Dermis blood vessel endothelial cell (primary cell): ENCODE measurements at places on chromosomes 12 and 14.

- no peak for DNase-seq
Measured at GRCh38 chr14:93319494-93319893, 13.3 kb downstream of the BTBD7 start.

GRCh38 chr12:25677232-25677937 is 124.3 kb upstream of the LMNTD1 start:
- no peak for DNase-seq

DNA sequence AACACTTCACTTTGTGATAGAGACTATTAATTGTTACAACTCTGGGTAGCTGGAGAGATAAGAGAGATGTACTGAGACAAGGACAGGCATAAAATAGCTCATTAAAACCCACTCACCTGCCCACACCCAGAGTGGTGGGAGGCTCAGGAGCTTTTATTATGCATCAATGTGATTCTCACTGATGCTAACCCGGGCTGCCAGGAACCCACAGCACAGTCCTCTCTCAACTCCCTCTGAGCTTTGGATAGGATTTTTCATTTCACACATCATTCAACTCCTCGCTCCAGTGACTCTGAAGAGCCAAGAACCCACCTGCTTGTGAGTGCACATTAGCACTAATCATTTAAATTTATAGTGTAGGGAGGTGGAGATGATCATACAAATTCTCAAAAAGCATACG is 827.9 kb downstream of the FLRT2 start:
- DNase-seq: no peak

GRCh38 chr12:2117541-2117940 is 64.8 kb downstream of the CACNA1C start:
- no peak for DNase-seq

DNA sequence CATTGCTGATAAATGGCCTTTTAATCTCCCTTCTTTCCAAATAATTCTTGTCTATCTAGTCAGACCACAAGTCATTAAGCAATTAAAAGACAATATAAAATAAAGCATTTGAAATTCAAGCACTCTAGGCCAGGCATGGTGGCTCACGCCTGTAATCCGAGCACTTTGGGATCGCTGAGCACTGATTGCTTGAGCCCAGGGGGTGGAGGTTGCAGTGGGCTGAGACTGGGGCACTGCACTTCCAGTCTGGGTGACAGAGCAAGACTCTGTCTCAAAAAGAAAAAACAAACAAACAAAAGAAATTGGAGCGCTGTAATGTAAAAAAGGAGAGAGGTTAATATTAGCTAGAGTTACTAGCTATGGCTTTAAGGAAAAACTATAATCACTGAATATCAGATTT is 30.5 kb upstream of the CSRP2 start:
- DNase-seq: no peak

DNA sequence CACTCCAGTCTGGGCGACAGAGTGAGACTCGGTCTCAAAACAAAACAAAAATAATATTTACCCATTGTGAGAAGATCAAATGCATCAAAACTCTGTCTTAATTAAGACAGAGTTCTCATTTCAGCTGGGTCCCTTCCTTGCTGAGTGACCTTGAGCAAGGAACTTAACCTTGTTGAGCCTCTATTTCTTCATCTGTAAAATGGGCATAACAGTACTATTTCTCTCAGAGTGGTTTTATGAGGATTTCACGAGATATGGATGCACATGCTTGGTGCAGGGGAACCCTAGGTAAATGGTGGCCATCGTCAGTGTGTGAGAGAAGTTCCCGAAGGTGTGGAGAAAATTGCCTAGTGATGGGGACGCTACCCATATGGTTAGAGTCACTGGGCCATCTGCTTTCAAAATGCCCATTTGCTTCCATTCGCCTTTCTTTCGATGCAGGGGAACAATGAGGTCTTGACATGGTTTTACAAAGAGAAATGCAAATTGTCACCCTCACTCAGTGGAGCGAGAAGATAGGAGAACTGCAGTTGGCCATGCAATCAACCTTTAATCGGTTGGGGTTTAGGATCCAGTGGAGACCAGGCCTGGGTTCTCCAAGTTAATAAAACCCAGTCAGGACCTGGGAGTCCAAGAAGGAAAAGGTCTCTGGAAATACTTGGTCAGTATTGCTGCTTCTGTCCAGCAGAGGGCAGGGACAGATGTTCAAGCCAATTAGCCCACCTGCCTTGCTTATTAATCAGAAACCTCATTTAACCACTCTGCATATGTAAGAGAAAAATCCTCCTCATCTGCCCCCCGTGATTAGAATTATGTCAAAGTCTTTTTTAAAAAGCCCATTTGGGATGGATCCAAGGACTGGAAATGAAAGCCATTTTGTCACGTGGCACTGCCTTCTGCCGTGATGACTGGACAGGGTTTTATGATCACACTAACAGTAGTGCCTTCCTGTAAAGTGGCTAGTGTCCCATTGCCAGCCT is 37.2 kb downstream of the CFAP251 start:
- DNase-seq: peak; percentile 66

GRCh38 chr14:101977311-101978071 is 13.1 kb downstream of the DYNC1H1 start:
- no peak for DNase-seq

GRCh38 chr14:34643361-34643760 is 13.4 kb upstream of the SNX6 start:
- no peak for DNase-seq

- peak; percentile 57 for DNase-seq
Measured at GRCh38 chr12:94458877-94459727, 565 bp downstream of the CEP83 start.

GRCh38 chr12:6315184-6315583 is 4.7 kb downstream of the PLEKHG6 start:
- DNase-seq: no peak

- DNase-seq: no peak
Measured at GRCh38 chr14:103541709-103542604, 13.0 kb downstream of the TRMT61A start.

DNA sequence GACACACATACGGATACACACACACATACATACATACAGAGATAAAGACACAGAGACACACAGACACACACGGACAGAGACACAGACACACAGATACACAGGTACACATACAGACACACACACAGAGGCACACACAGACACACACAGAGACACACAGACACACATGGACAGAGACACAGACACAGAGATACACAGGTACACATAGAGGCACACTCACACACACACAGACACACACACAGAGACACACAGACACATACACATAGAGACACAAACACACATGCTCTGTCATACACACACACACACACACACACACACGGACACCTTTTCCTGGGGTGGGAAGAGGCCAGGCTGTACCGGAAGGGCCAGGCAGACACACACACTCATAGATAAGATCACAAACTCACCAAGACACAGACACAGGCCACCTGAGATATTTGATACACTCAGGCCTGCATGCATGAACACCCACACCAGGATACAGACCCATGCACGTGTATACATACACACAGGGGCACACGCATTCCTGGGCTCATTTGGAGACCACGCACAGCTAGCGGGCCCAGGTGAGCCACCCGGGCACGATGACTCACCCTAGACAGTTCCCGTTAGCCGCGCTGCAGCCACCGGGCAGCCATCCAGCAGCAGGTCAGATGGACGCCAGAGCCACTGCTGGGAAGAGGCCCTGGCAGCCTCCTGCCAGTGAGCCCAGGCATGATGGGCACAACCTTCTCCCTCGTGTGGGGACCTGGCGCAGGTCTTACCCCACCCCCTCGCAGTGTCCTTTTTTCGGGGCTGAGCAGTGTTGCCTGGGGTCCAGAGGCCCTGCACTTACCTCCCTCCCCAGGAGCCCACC is 1.8 kb upstream of the AHNAK2 start:
- DNase-seq: peak; percentile 71

DNA sequence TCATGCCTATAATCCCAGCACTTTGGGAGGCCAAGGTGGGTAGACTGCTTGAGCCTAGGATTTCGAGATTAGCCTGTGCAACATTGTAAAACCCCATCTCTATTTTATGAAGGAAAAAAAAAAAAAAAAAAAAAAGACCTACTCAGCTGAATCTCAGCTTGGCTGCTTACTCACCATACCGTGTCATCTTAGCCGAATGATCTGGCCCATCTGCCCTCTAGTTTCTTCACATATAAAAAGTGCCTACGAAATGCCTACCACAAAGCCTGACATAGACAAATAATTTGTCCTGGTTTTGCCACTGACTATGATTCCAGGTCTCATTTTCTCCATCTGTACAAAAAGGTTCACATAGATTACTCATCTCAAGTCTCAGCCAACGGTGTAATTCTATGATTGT is 10.1 kb downstream of the DIABLO start:
- no peak for DNase-seq

GRCh38 chr12:65125975-65126374 is 4.9 kb upstream of the WIF1 start:
- no peak for DNase-seq

- no peak for DNase-seq
Measured at GRCh38 chr14:73726025-73726961, 12.1 kb upstream of the PNMA1 start.

- DNase-seq: no peak
Measured at GRCh38 chr14:53167602-53168328, 14.6 kb upstream of the DDHD1 start.

GRCh38 chr14:30015489-30015888 is 87.8 kb upstream of the PRKD1 start:
- no peak for DNase-seq

- DNase-seq: no peak
Measured at GRCh38 chr12:116127859-116128258, 149.6 kb downstream of the MED13L start.

DNA sequence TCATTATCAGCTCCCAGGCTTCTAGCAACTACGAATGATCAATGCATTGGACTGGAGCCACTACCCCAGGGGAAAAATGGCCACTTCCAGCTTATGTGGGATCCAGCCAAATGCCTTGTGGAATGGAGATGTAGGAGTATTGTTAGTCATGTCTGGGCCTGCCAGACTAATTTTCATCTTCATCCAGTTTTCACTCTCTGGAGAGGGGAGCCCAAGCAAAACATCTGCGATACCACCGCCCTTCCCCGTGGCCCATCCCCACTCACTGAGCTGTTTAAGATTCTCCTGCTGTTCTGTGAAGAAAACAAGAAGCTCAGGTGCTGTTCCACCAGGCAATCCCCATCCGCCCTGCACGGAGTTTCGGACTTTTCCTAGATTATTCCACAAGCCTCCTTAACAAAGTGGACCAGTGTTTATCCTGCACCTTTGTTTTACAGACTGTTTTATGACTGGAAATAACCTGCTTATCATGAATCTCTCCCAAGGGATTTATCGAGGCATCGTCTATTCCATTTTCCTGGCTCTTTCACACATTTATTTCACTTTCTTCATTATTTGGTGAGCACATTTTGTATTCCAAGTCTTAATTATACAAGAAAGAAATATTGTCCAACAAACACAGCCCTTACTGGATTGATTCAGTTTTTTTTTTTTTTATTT is 35.5 kb upstream of the MAX start:
- no peak for DNase-seq

GRCh38 chr12:102331419-102331818 is 133.8 kb upstream of the PMCH start:
- no peak for DNase-seq

GRCh38 chr12:105348561-105348960 is 18.1 kb downstream of the C12orf75 start:
- DNase-seq: no peak

DNA sequence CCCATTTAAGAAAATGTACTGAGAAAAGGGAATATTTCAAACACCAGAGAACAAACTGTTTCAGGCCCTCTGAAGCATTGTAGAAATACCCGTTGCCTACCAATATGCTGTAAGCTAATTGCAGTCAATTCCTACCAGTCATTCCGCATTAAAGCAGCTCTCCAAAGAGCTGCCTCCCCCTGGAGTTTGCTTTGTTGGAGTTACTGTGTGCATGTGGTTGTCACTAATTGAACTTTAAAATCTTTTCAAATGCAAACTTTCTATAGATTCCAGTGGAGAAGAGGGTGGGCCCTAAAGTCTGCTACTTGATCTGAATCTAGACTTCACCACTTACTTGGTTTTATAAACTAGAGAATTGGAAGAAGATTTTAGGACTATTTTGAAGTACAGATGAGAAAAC is 112.7 kb downstream of the PLXNC1 start:
- no peak for DNase-seq
